ENCODE measurements at places on chromosomes 5 and 9.

DNA sequence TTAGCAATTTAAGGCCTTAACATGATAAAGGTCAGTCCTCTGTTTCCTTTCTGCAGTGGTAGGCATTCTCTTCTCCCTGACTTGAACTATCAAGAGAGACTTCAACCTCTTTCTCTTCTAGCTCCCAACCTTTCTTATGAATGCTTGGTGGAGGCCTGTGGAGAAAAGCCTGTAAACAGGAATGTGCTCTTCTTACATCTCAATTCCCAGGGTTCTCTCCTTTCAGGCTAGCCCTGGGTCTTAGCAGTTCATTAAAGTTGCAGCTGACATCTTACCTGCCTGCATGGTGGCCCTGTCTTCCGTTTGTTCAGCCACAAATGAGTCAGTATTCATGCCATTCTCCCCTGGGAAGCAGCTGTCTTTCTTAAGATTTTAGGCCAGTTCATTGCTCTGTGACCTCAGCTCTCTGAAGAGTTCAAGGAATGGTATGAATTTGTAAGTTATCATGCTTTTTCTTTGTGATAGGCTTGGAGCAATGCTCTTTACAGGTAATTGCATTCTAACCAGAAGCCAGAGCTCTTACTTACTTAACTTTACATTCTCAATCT is 77.8 kb downstream of the ADCY2 start:
- no peak for DNase-seq

- DNase-seq, result no peak
These were observed 47.6 kb downstream of the PRRC2B start for GRCh38 chr9:131441441-131441840.

GRCh38 chr5:107157809-107158208 is 512.9 kb downstream of the EFNA5 start:
- DNase-seq, result no peak

- no peak for DNase-seq
These were observed 128.5 kb upstream of the HMHB1 start for GRCh38 chr5:143683459-143683858.

DNA sequence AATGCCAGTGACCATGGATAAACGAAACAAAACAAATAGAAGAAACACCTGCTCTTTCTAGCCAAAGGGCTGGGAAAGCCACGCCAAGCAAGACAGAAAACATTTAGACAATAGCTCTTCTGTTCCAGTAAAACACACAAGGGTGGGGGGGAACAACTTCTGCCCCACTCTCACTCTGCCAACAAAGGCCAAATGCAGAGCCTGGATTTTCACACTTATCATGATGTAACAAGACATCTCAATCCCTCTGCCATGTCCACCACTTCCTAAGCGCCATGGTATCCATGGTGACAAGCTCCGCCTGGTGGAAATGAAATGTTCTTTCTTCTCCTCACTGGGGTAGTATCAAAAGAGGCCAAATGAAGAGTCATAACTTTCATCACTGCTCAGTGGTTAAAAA is 60.6 kb downstream of the DRD1 start:
- no peak for DNase-seq

DNA sequence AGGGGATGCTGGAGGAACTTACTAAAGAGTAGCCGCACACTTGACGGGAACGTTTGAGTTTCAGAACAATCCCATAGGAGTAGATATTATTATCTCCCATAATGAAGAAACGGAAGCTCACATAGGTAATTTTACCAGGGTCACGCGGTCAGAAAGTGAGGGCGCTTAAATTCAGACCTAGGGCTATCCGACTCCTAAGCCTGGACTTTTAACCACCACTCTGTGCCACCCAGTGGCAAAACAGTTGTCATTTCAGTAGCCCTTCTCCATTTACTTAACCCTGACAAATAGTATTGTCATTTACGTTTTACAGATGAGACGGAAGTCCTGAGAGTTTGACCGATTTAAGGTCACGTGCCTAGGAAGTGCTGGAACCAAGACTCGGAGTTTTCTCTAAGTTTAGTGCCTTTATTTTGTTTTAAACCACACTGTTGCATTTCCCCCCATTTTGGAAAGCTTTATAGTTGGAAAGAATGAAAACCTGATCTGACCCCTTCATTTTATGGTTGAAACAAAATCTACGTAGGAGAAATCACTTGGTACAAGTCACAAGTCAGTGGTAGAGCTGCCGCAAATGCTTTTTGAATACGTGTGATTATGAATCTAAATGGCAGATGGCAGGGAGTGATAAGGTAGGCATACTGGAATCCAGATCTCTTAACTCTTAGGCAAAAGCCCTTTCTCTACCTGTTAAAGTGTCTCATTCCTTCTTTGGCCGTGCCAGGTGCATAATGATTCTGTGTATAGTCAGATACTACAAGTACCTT is 650 bp downstream of the MRRF start:
- peak; percentile 23 for DNase-seq

- DNase-seq, result no peak
These were observed 61.0 kb upstream of the CAST start for GRCh38 chr5:96601200-96601599.

DNA sequence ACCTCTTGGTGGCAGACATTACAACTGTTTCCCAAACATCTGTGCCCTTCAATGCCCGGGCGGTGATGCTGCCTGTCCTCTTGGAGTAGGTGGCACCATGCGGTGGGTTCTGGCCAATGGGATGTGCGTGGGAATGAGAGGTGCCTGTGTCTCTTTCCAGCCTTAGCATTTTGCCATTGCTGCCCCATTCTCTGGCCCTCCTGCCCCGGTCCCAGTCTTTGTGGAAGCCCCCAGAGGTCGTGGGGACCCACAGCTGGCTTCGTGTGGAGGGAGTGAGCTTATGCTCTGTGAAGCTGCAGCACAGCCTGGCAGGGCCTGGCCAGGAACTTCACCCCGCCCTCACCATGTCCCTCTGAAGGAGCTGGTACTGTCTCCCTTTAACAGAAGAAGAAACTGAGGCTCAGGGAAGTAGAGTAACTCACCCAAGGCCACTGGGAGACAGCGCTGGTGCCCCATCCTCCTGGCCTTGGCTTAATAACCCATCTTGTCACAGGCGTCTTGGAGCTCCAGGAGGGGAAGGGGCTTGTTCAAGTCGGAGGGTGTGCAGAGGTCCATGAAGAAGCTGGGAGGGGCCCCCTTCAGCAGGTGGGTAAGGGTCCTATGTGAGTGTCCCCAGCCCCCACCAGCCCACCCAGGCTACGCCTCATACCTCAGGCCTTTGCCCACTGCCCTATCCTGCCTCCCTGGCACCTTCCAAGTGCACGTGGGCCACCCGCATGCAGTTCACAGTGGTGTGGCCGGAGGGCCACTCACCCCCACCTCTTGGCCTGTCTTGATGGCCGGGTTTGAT is 173.6 kb downstream of the GAPVD1 start:
- DNase-seq, result no peak

DNA sequence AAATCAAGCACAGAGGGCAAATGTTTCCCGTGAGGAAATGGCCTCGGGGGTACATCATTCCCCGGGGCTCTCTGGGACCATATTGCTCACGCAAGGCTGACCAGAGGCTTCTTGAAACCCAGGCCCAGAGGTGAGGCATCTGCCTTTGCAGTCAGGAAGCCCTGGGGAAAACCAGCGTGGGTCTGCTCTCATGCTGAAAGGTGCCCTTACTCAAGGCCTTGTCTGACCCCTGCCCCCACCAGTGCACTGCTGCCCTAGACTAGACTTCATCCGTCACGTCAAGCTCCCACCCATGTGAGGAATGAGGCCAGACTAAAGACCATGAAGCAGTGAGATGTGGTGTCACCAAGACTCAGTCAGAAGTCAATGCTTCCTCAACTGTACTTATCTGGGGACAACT is 66.1 kb downstream of the PAX5 start:
- DNase-seq, result no peak

DNA sequence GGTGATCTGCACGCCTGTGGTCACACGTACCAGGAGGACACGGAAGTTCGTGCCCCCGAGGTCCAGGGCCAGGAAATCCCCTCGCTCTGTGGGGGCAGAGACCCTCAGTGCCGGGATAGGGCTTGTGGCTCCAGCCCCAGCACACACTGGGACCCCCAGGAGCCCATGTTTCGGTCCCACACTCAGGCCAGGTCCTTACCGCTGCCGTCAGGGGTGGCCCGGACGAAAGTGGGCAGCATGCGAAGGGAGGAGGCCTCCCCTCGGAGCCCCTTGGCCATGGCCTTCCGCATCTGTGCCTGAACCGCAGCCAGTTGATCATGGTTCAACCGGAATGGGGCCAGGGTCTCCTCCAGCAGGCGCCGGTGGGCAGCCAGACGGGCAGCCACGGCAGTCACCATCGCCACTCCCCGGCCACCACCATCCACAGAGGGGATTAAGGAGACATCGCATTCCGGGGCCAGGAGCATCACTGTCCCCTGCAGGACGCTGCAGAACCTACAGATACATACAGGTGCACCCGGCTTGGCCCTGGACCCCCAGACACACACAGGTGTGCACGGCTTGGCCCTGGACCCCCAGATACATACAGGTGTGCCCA is 11.8 kb downstream of the HK3 start:
- DNase-seq, result no peak

- no peak for DNase-seq
These were observed 3.7 kb upstream of the FSD1L start for GRCh38 chr9:105444130-105444529.

- no peak for DNase-seq
These were observed 40.4 kb upstream of the MAN2A1 start for GRCh38 chr5:109649318-109649717.

- DNase-seq, result no peak
These were observed 81.7 kb downstream of the KCNT1 start for GRCh38 chr9:135783540-135784245.

GRCh38 chr9:77883846-77884771 is 147.5 kb downstream of the GNAQ start:
- DNase-seq, result no peak

DNA sequence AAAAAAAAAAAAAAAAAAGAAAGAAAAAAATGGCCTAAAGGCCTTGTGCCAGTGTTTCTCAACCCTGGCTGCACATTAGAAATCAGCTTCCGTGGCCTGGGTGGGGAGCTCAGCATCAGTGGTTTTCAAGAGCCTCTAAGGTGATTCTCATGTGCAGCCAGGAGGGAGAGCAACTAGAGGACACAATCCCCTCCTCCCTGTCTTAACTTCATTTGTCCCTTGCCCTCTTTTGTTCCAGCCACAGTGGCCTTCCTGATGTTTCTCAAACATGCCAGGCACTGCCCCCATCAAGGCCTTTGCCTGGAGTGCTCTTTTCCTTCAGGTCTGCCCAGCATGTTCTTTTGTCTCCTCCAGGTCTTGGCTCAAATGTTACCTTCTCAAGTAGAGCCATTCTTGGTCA is 42.4 kb downstream of the HOMER1 start:
- no peak for DNase-seq

DNA sequence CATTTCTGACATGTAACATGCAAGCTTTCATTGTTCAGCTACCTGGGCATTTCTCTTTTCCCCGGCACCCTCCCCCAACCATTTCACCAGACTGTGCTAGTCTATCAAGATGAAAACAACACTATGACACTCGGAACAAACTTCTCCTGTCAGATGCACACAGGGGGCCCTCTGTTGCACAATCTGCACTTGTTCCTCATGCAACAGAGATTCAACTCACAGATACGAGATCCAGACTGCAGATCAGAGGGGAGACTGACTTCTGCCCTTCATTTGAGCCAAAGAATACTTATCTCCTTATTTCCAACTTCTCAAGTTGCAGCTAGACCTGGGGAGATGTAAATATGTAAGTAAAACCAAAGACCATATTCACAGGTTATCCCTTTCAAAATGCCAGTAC is 15.7 kb upstream of the FST start:
- DNase-seq, result no peak

DNA sequence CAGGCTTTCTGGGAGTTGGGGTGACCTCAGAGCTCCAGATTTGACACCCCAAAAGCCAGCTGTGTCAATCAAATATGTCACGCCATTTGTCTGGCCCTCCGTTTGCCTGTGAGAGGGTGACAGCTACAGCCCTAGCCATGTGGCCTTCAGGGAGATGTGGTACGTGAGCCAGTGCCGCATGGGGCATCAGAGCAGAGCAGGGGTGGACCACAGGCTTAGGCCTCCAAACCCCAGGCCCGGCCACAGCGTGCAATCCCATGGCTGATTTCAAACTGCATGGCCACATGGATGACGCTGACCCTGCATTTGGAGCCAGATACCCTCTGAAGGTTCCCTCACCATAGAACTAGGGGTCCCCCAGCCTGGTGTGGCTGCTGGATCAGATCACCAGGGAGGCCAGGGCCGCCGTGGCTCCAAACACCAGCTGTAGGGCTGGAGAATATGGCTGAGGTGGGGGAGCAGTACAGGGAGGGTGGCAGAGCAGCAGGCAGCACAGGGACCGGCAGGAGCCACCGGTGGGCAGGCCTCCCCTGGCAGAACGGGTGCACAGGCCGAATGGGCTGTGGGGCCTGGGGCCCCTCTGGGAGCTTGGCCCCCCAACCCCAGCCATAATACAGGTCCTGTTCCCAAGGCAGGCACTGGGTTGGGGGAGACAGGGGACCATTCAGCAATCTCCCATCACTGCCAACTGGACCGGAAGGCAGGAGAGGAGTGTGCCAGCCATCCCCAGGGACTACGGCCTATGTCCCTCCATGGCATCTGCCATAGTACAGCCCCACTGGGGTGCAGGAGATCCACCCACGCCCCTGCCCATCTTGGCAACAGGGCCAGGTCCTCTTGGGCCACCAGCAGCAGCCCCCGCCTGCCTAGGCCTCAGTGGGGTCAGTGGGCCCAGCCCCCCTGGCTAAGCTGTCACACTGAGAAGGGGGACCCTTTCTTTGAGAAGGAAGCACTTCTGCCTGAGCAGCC is 1.5 kb downstream of the SAPCD2 start:
- DNase-seq, result no peak

DNA sequence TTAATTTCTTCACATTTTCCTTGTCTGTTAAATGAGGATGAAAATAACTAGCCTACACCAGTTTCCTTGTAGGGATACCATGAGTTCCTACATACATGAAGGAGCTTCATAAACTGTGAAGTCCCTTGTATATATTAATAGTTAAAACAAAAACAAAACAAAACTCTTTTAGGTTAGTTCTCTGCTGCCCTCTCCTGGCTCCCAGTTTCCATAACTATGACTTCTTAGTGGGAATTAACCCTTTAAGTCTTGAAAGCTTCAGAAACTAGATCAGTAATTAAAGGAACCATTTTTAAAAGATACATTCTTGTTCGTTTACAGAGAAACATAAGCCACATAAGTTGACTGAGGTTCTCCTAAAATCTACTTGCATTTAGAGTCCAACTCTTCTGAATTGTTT is 500.0 kb upstream of the C9orf72 start:
- DNase-seq, result no peak

DNA sequence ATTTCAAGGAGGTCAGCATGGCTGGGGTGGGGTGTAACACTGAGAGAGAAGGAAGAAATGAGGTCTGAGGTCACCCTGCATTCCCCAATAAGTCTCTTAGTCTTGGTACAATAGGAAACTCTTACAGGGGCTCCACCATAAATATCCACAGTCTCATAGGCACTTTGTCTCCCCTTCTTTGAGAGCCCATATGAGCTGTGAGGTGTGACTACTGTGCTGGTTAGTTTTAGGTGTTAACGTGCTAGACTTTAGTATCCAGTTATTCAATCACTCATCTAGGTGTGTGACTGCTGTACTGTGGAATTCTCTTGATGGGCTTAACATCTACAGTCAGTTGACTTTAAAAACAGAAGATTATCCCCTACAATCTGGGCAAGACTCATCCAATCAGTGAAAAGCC is 378.1 kb upstream of the RFX3 start:
- no peak for DNase-seq

GRCh38 chr5:119158144-119158543 is 87.3 kb downstream of the DMXL1 start:
- DNase-seq, result no peak
